ENCODE measurements at places on chromosomes 2 and 18.

DNA sequence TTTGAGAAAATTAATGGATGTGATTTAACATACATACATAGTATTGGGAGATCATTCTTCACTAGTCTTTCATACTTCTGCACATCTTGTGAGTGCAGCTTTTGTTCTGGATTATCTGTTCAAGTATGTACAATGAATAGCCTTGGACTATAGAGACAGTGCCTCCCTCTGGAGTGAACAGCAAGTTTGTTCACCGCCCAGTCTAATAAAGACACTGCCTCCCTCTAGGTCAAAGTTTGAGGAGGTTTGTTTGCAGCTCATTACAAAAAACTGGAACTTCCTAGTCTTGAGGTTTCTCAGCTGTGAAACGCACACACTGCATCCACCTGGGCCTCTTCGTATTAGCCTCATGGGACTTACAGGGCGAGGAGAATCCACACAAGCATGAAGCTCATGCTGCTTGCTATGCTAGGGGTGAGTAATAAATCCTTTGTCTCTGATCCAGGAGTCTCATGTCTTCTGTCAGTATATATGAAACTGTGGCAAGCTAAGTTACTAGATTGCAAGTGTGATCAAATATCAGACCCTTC lies 26.0 kb upstream of the LAPTM4A start:
- DNase-seq, result no peak

DNA sequence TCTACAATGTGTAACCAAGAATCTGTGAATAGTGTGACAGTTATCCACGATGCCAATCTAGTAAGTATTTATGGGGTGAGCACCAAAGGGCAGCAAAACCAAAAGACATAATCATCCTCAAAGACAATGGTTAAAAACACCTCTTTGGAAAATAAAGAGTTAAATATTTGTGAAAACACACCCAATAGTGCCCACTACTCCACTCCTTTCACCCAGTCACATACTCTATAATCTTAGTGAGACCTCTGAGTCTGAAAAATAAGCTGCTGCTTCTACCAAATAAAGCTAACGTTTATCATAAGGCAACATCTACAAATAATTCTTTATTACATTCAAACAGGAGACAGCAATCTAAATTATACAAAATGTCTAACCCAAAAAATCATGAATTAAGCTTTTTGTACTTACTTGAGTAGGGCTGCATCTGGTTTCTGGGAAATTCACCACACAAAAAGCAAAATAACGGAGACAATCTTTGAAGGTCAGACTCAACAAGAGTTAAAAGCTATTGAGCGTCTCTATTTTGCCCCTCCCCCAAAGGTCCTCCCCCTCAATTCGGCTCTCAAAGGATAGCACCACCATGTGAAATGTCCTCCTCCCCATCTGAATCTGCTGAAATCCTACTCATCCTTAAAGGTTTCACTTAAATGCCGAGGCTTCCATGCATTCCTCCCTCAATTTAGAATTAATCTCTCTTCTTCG lies 2.0 kb downstream of the RAPH1 start:
- DNase-seq, result no peak

GRCh38 chr2:185279999-185280398 lies 458.6 kb upstream of the FSIP2 start:
- no peak for DNase-seq

- peak; percentile 51 for DNase-seq
Measured at GRCh38 chr2:28390241-28390745, 2.4 kb upstream of the FOSL2 start.

- no peak for DNase-seq
Measured at GRCh38 chr2:45957533-45958227, 306.2 kb downstream of the PRKCE start.

- DNase-seq, result no peak
Measured at GRCh38 chr2:184047536-184047935, 550.8 kb upstream of the ZNF804A start.

DNA sequence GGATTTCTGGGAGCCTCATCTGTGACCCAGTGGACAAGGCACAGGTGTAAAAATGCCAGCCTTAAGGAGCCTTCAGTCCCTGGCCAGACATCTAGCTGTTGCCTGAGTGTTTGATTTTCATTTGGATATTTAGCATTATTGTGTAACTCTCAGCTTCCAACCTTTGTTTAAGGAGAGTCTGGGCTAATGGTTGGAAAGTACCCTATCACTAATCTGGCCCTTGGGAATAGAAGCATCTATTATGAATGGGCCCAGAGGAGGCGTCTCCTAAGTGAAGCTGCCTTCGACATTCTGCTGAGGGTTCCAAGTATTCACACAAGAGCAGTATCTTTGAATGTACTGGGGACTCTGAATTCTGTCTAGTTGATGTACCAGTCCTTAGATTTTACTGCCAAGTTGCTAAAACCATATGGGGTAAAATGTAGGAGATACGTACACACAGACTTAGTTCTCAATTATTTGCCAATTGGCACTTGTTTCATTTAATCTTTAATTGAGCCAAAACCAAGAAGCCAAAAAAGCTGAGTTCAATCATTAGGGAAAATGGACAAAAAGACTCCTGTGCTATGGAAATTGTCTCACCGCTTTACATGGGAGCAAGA lies 7.2 kb upstream of the ANKRD29 start:
- DNase-seq, result no peak

GRCh38 chr2:46666754-46667153 lies 187.4 kb downstream of the TMEM247 start:
- no peak for DNase-seq

GRCh38 chr2:99028558-99028957 lies 92.5 kb upstream of the CRACDL start:
- no peak for DNase-seq

- peak; percentile 76 for DNase-seq
Measured at GRCh38 chr2:215615067-215615802, 179.4 kb upstream of the FN1 start.

- no peak for DNase-seq
Measured at GRCh38 chr2:1305342-1306013, 107.8 kb upstream of the TPO start.

GRCh38 chr18:35087726-35088125 lies 46.5 kb downstream of the MAPRE2 start:
- DNase-seq, result no peak

- DNase-seq, result no peak
Measured at GRCh38 chr18:79105455-79105854, 36.3 kb downstream of the ATP9B start.

GRCh38 chr2:186522450-186522849 lies 36.4 kb downstream of the ZC3H15 start:
- no peak for DNase-seq

- peak; percentile 20 for DNase-seq
Measured at GRCh38 chr2:79178076-79178674, 18.6 kb upstream of the REG3A start.

- DNase-seq, result no peak
Measured at GRCh38 chr2:120929829-120930228, 194.2 kb downstream of the GLI2 start.

DNA sequence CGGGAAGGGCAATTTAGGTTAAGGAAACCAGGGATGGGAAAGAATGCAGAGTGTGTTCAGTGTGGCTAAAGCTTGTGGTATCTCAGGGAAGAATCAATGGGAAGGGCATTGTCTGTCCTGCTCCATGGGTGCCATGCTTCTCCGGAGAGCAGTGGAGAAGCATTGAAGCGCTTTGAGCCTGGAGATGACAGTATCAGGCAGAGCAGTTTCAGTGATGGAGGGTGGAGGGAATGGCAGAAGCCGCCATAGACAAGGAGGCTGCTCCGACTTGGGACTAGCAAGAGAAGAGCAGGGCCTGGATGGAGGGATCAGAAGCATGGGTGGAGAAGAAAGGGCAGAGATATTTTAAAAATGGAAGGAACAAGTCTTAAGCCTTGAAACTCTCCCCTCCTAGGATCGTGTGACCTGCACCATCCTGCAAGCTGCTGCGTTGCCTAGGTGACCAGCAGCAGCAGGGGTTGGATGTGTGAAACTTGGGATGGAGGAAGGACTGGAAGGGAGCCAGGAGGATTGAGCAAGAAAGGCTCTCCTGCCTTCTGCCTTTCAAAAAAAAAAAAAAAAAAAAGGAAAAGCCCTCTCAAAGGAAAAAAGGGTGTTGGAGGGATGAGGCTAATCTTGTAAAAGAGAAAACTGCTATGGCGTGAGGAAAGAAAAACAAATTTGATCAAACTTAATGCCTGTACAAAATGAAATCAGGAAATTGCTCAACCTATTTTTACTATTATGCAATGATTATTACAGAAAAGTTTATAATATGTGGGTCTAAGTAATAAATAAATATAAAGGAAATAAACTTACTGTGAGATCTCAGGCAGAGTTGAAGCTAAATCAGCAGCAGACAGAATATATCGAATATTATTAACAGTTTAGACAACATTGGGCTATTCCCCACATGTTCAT lies 493.8 kb upstream of the NRP2 start:
- DNase-seq, result peak; percentile 19

GRCh38 chr18:56532176-56532840 lies 106.1 kb downstream of the TXNL1 start:
- no peak for DNase-seq

DNA sequence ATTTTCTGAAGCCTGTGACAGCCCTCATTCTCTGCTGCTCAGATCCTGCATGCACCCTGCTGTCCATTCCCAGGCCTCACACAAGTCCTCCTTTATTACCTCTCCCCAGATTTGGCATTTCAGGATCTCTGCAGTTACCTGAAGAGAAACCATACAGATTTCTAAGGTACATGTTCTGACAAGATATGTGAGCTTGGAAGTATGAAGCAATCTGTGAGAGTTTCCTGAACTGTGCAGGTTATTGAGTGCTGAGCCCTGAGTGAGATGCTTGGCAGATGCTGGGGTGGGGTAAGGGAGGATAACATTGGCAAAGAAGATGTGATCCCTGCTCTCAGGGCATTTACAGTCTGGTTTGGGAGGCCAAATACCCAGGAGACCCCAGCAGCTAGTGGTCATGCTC lies 122.1 kb upstream of the STPG4 start:
- no peak for DNase-seq

DNA sequence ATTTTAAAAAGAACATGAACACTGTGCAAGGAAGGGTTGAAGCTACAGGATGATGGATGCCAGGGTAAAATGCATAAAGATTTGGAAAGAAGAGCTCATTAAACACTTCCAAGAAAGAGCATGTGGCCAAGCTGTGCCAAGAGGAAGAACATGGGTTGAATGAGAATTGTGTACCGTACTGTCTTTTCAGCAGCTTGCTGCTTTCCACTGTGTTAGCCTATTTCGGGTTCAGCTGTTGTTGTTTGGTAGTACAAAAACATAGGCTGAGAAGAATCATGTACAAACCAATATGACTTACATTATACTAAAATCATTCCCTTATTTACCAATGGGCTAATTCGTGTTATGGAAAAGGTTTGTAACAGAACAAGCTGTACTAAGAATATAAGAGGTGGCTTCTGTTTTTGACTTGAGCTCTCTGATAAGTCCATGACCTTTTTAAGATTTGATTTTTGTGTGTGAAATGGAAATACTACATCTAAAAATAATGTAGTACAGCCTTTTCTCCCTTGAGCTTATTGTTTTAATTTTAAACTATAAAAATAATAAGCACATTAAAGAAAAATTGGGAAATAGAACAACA lies 188.3 kb upstream of the STON1 start:
- DNase-seq, result no peak

DNA sequence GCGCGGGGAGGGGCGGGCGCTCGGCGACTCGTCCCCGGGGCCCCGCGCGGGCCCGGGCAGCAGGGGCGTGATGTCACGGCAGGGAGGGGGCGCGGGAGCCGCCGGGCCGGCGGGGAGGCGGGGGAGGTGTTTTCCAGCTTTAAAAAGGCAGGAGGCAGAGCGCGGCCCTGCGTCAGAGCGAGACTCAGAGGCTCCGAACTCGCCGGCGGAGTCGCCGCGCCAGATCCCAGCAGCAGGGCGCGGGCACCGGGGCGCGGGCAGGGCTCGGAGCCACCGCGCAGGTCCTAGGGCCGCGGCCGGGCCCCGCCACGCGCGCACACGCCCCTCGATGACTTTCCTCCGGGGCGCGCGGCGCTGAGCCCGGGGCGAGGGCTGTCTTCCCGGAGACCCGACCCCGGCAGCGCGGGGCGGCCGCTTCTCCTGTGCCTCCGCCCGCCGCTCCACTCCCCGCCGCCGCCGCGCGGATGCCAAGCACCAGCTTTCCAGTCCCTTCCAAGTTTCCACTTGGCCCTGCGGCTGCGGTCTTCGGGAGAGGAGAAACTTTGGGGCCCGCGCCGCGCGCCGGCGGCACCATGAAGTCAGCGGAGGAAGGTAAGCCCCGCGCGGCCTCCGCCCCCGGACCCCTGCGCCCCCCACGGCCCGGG lies at the start of gene NFATC1:
NFATC1 (plus strand) TSS at position 170 of the 644 bp plus-strand sequence; CDS start at position 465, 295 bp downstream.
- DNase-seq, result peak; percentile 88

GRCh38 chr18:32244881-32245280 lies 55.0 kb downstream of the MEP1B start:
- DNase-seq, result no peak
